ENCODE measurements at places on chromosomes 7 and 10.
A peak's percentile ranks its signal among the peaks of the same experiment; 100 is the strongest.

GRCh38 chr10:96370584-96371157, 11.9 kb upstream of the OPALIN start:
- DNase-seq, result peak; percentile 71

- DNase-seq, result no peak
Observed at GRCh38 chr10:19874791-19875190, 58.6 kb downstream of the PLXDC2 start.

DNA sequence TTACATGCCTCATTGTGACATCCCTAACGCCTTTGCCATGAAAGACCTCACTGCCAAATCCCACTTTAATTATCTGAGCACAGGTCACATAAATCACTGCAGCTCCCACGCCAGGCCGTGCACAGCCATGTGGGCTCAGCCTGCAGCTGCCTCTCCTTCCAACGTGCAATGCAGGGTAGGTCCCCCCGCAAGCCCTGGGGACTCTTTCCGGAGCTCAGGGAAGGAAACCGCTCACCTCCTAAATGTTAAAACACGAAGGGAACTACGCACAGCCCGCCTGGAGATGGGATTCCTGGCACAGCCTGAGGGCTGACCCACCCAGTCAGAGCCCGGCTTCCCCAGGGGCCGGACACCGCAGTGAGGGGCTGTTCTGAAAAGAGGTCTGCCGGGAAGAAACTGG, 128.0 kb downstream of the MAD1L1 start:
- DNase-seq, result no peak

GRCh38 chr7:100053215-100053614, 3.6 kb downstream of the ZSCAN21 start:
- peak; percentile 87 for DNase-seq

DNA sequence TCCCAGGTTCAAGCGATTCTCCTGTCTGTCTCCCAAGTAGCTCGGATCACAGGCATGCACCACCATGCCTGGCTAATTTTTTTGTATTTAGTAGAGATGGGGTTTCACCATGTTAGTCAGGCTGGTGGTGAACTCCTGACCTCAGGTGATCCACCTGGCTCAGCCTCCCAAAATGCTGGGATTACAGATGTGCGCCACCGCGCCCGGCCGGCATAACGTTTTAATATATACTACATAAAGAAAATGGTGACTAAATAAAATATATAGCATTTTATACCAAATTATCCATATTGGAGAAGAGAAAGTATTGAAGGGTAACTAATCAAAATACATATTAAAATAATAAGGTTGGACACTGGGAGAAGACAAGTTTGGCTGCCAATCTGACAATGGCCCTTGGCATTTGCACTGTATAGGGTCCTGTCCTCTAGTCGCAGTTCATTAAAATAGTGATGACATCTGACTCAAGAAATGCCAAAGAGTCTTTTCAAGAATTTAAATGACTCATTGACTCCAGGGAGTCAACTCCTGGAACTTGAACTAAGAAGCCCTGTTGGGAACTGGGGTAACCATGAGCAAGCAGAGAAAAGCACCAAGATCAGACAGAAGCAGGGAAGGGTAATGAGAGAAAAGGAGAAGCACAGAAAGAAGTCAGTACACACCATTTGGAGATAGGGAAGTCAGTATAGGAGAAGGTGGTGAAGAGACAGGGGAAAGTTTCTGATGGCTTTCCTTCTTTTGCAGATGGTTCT, 91.1 kb downstream of the CH25H start:
- DNase-seq, result peak; percentile 21

DNA sequence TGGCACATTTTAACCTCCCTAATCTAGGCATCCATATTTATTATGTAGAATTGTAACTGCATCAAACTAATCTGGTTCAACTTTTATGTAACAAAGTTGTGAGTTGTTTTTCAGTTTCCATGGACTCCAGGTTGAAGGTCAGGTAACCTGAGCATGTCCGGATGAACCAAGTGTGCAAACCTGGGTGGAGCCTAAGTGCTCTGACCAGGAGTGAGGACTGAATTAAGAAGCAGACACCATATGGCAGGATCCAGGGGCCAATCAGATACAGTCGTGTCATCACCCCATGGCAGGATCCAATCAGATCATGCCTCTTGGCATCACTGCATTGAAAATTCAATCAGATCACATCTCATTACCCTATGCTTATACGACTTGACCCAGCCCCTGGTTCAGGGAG, 41.2 kb upstream of the PHYHIPL start:
- no peak for DNase-seq

- no peak for DNase-seq
Observed at GRCh38 chr10:109969760-109970346, 37.9 kb upstream of the ADD3 start.

DNA sequence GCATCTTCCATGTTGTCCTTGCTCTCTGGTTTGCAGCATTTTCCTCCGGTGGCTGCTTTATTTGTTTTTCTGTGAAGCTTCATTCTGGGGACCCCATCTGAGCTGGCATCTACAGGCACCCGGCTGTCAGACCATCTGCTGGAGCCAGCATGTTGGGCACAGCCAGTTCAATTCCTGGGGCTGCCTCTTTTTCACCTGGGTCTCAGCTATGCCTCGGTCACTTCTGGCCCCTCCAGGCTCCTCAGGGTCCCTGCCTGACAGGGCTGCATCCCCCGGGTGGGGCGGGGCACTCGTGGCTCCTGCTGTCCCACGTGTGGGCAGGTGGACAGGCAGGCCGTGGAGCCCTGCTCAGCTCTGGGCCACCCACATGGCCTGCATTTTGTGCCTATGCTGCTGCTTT, 8.1 kb downstream of the SCART1 start:
- DNase-seq, result no peak

DNA sequence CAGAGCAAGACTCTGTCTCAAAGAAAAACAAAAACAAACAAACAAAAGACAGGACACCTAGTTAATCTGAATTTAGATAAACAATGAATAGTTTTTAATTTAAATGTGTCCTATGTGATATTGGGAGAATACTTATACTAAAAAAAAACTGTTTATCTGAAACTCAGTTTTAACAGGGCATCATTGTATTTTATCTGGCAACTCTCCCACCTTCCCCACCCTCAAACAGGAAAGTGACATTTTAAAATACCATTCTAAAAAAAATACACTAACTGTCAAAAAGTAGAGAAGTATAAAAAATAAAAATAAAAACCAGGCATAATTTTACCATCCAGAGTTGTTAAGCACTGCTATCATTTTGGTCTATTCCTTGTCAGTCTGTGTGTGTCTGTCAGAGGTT, 119.0 kb downstream of the RTKN2 start:
- no peak for DNase-seq

- peak; percentile 86 for DNase-seq
Observed at GRCh38 chr10:90911133-90912051, 9.5 kb downstream of the ANKRD1 start.

DNA sequence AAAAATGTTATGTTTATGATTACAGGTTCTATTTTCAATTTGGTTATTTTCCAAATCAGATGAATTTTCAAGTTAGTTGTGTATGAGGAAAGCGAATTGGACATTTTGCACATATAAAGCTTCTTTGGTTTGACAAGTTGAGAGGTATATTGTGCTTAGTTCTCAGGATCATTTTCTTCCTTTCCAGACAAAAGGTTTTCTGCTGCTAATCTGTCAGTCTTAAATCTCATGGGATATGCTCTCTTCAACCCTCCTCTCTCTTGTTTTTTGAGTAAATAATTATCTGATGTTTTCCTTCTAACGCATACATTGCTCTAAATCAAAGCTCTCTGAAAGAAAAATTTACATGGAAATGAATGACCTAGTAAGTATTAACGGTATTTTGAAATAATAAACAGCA, 77.9 kb downstream of the PPP1R3A start:
- DNase-seq, result no peak

DNA sequence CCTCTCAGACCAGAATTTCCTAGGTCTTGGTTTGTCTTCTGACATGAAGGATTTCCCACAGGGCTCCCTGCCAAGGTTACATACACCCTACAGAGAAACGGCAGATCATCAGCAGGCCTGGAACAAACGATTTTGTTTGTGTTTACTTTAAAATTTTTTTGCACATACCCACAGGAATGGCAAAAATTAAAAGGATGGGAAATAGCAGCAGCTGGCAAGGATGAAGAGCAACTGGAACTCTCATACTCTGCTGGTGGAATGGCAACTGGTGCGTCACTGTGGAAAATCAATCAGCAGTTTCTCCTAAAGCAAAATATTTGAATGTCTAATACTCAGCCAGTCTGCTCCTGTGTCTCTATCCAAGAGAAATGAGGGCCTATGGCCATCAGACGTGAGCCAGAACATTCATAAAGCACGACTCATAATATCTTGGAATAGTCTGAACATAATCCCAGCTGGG, 6.5 kb downstream of the BAIAP2L1 start:
- DNase-seq, result no peak

DNA sequence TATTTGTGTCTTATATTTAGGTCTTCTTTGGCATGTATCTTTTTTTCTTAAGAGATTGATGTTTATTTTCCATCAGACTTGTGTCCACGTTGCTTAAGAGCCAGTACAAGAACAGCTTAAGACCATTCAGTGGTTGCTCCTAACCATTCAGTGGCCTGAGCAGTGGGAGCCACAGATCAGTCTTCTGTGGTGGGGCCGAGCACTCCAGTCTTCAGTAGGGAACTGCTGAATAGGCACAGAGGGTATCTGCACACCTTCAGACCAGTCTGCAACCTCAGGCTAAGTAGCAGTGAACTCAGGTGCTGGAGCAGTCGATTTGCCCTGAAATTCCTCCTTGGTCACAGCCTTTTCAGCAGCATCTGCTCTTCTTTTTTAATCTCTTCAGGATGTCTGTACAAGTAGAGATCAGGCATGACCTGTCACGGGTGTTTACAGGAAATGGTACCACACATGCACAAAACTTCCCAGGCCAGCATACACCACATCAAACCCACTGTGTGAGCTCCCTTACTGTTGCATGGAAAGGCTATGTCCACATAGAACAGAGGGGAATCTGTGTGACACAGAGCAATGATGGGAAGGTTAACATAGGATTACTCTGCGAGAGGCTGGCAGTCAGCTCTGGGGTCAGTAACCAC, 51.5 kb downstream of the FAM107B start:
- DNase-seq, result no peak

DNA sequence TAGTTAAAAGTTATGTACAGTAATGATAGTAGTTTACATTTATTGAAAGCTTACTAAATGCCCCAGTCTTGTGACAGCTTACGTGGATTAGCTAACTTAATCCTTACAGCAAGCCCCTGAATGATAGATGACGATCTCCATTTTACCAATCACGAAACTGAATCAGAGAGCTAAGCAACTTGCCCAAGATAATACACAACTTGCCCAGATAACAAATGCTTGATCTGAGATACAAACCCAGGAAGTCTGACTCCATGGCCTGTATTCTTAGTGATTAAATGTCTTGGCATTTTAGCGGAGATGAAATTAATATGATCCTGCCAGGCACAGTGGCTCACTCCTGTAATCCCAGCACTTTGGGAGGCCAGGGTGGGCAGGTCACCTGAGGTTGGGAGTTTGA, 46.9 kb upstream of the FMC1 start:
- peak; percentile 36 for DNase-seq

- DNase-seq, result no peak
Observed at GRCh38 chr7:159056737-159057136, 87.9 kb downstream of the VIPR2 start.

- DNase-seq, result no peak
Observed at GRCh38 chr10:103879409-103879808, 24.0 kb upstream of the SH3PXD2A start.

DNA sequence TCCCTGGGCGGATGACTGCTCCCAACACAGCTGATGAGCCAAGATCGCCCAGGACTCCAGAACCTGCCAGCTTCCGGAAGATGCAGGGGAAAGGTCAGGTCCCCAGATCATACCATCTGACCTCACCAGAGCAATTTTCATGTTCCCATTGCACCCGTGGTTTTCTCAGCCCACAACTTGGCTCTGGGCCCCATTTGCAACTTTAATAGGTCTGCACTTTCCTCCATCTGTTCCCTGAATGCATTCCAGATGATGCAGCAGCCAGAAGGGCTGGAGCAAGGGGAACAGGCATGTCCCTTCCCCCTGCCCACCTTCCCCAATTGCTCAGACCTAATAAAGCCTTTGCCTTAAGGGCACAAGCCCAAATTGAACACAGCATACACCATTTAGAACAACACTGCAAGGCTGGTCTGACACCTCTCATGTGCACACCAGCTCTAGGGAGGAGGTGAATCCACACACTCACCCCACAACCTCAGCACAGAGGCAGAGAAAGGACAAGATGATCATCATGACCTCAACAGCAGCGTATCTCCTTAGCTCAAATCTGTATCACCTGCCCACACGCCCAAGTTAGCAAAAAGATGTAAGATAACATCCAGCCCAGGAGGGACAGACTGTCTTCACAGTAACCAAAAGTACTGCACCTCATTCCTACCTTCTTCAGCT, 87.5 kb downstream of the PLXNA4 start:
- DNase-seq, result peak; percentile 15

DNA sequence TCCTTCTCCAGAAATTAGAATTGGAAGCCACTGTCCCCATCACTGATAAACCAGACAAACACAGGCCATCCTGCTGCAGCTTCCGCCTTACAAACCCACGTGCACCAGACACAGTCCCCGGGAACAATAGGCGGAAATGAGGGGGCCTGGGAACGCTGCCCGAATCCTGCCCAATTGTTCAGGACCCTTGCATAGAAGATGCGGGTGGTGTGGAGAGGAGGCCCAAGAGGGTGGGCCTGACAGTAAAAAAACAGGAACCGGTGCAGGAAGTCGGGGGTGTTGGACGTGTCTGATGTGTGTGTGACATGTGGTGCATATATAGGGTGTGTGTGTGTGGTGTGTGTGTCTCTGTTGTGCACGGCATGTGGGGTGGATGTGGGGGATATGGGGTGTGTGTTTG, 26.5 kb upstream of the CHST15 start:
- peak; percentile 64 for DNase-seq

DNA sequence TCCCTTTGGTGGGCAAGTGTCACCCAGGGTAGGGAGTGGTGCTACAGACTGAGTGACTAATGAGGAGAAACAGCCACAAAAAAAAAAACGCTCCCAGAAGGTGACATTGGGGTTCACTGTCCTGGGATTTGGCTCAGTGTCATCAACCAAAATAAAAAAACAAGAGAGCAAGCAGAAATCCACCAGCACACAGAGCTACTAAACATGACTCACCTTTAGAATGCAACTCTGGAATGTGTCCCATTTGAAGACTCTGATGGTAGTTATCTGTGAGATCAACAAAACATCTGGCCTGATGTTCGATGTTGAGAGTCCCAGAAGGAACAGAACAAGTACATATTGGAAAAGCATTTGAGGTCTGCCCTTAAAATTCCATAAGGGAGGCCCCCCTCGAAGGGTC, 200.3 kb upstream of the LYZL2 start:
- DNase-seq, result no peak

Measured in hematopoietic multipotent progenitor cell treated with erythropoietin and hydrocortisone succinate and interleukin-3 and kit ligand, for 4 days (in vitro differentiated cells).